ENCODE measurements at places on chromosomes 12 and 14.
A peak's percentile ranks its signal among the peaks of the same experiment; 100 is the strongest.

DNA sequence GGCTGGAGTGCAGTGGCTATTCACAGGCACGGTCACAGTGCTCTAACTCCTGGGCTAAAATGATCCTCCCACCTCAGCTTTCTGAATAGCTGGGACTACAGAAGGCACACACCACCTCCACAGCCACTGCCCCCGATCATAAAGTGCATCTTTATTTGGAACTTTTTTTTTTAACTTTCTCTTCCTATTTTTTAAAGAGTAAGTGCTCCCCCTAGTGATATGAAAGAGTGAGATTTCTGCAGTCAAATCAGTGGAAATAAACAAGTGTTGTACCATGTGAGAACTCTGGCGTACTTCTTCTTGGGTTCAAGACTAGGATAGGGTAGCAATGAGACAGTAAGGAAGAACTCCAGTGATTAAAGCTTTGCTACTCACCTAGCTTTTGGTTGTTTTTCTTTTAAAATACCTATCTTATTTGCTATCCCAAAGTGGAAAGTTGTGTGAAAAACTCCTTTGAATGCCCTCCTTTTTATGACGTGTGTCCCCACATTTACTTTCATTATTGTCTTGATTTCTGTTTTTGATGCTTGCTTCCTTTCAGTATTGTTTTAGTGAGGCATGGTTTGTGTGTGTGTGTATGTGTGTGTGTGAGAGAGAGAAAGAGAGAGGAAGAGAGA lies 6.6 kb downstream of the PPP4R4 start:
- peak; percentile 25 for DNase-seq

DNA sequence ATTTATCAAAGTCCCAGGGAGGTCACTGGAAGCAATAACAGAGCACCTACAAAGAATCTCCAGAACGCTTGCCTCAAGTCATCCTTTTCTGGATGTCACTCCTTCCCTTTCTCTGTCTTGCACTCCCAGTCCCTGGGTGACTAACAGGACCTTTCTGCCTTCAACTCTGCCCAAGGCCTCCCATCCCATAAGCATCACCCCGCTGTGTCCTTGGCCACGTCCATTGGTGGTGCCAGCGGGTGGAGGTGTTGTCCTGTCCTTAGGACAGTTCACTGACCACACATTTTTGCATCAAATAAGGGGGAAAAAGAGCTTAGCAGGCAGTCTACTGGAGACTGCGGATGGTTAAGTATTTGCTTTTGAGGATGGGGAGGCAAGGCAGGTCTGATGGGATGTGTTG lies 23.6 kb upstream of the PLEK2 start:
- DNase-seq: no peak

DNA sequence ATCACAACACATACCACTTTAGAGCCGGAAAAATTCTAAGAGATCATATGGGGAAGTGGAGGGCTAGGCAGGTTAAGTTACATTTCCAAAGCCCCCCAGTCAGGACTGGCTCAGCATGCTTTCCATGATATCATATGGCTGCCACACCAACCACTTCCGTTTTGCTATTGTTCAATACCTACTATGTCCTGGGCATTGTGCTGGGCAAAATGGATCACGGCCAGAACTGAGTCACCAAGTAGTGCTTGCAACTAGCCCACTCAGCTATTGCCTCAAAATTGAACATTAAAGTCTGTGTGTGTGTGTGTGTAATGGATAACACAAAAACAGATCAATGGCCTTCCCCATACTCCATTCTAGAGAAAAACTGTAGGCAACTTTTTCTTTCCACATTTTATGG lies 22.7 kb downstream of the WIF1 start:
- DNase-seq: no peak

GRCh38 chr14:90444077-90444696 lies 47.4 kb downstream of the CALM1 start:
- DNase-seq: no peak

- no peak for DNase-seq
These were observed 193.0 kb upstream of the LMNTD1 start for GRCh38 chr12:25746131-25746530.

- DNase-seq: peak; percentile 27
These were observed 35.2 kb downstream of the RNFT2 start for GRCh38 chr12:116773276-116773731.

DNA sequence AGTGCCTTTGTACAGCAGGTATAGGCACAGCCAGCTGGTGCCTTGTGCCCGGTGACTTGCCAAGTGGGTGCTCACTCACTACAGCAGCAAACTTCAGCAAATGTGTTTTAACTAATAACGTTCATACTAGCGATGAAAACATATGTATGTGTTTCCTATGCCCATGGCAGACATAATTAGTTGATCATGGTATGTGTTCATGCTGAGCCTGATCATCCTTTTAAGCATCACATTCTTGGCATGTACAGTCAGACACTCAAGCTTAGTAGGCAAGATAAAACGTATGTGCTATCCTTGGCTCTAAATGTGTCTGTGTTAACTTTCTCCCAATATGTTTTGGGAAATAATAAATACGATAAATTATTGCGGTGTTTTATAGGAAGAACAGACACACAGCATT lies 55.6 kb downstream of the RASSF8 start:
- DNase-seq: no peak

- DNase-seq: no peak
These were observed 73.3 kb downstream of the PTHLH start for GRCh38 chr12:27899151-27899661.

Data from HEK293T (cell line).